ENCODE measurements at places on chromosomes 11 and 22. TPM values are rescaled to one million over a fixed set of nuclear protein-coding genes. Genes with fewer than 3 reads are reported as not detected.

- H3K27me3 ChIP-seq: no peaks in the 10 kb centered on the region
- no peak overlapping the region for H3K27ac ChIP-seq
- no peak for DNase-seq
- H3K4me3 ChIP-seq: no peak overlapping the region
- H3K36me3 ChIP-seq: no peaks in the 10 kb centered on the region
Observed at GRCh38 chr22:22700631-22701030, 56.2 kb downstream of the GGTLC2 start.

- peaks cover 10% of the 10 kb centered on the region for H3K36me3 ChIP-seq
- no peak overlapping the region for H3K27ac ChIP-seq
- H3K27me3 ChIP-seq: no peaks in the 10 kb centered on the region
Observed at GRCh38 chr11:65627202-65627601, 10.7 kb upstream of the SIPA1 start.

- no peak overlapping the region for H3K27ac ChIP-seq
- DNase-seq: no peak
- H3K4me3 ChIP-seq: no peak overlapping the region
- peaks cover 10% of the 10 kb centered on the region for H3K4me1 ChIP-seq
- H3K27me3 ChIP-seq: no peaks in the 10 kb centered on the region
- H3K36me3 ChIP-seq: no peaks in the 10 kb centered on the region
Observed at GRCh38 chr22:38164551-38164918, 17.1 kb downstream of the PLA2G6 start.

Gene FOLR2
- total RNA-seq: 9.3 TPM
